SK-N-DZ (cell line): ENCODE measurements at places on chromosomes 1 and 21.

- no peak for DNase-seq
These were observed 57.9 kb downstream of the FGGY start for GRCh38 chr1:59354709-59355337.

DNA sequence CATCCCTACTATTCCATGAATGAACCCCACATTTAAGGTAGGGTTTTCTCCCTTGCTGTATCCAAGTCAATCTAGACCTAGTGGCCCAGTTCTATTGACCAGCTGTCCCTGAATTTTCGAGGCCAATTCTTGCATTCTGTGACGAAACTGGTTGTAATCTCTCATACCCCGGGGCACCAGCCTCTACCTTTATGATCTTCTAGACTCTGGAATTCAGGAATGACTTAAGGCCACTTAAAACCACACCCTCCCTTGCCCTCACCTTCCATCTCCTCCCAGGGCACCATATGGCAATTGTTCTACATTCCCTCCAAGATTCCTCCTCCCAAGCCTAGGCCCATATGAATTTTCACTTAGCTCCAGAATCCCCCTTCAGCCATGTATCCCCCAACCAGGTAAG lies 48.9 kb downstream of the RHOU start:
- no peak for DNase-seq

DNA sequence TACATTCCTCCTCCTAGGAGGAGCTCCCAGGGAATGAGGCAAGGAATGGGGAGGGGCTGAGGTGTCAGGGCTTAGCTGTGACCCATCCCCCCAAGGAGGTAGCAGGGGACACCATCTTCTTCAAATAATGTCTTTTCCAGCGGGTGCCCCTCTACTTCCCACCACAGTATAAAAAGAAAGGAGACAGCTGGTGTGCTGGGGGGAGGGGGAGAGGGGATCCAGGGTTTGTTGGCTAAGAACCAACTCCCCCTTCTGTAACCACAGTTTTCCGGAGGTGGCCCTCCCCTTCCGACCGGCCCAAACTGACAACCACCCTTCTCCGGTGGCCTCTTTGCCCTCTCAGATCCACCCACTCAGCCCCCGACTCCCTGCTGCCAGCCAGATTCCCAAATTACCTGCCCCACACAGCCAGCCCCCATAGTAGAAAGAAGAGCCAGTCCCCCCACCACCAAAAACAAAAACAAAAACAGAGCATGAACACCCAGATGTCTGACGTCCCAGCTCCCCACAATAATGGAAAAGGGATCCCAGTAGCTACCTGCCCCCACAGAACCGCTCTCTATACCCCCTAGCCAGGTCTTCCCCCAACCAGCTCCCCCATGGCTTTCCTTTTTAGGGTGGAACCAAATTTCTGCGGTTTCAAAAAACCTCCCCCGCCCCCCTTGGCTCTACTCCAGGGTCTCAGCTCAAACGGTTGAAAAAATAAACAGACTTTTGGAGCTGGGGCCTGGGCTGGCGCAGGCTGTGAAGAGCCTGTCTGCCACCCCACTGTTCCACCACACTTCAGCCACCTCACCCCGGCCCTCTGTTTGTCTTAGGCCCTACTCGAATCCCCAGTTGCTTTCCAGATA lies 2.1 kb downstream of the ARHGEF2 start:
- DNase-seq: no peak

GRCh38 chr1:182807907-182808306 lies 18.3 kb downstream of the NPL start:
- DNase-seq: no peak

GRCh38 chr1:2950926-2951305 lies 70.4 kb upstream of the ACTRT2 start:
- DNase-seq: no peak

DNA sequence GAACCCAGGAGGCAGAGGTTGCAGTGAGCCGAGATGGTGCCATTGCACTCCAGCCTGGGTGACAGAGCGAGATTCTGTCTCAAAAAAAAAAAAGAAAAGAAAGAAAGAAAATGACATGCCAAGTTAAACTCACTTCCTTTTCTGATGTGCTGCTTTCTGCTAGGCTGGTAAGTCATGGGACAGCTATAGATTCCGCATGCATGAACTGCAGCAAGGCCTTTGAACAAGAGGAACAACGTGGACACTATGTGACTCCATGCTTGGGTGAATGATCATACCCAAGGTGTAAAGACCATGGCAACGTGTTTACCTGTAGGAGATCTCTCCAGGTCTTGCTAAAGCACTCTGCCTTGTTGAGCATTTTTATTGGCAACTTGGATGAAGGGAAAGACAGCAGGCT lies 10.3 kb upstream of the TTF2 start:
- DNase-seq: no peak

DNA sequence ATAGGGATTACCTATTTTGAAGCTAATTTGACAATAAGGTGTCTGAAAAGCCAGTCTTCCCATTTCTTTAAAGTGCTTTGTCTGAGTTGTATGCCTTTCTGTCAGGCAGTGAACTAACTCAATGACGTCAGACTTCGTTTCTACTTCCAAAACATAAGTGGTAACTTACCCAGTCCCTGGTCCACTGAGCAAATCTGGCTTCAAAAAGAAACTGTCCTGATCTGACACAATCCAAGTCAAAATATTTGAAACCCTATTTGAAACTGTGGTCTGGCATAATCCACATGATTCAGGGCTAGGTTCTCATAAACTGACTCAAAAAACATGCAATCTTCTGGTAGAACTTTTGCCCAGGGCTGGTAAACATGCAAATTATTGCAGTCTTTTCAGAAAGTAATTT lies 34.0 kb downstream of the DIRAS3 start:
- no peak for DNase-seq

GRCh38 chr1:27161594-27161993 lies 6.7 kb upstream of the SLC9A1 start:
- no peak for DNase-seq

- no peak for DNase-seq
These were observed 13.2 kb downstream of the SYT2 start for GRCh38 chr1:202697038-202697437.

DNA sequence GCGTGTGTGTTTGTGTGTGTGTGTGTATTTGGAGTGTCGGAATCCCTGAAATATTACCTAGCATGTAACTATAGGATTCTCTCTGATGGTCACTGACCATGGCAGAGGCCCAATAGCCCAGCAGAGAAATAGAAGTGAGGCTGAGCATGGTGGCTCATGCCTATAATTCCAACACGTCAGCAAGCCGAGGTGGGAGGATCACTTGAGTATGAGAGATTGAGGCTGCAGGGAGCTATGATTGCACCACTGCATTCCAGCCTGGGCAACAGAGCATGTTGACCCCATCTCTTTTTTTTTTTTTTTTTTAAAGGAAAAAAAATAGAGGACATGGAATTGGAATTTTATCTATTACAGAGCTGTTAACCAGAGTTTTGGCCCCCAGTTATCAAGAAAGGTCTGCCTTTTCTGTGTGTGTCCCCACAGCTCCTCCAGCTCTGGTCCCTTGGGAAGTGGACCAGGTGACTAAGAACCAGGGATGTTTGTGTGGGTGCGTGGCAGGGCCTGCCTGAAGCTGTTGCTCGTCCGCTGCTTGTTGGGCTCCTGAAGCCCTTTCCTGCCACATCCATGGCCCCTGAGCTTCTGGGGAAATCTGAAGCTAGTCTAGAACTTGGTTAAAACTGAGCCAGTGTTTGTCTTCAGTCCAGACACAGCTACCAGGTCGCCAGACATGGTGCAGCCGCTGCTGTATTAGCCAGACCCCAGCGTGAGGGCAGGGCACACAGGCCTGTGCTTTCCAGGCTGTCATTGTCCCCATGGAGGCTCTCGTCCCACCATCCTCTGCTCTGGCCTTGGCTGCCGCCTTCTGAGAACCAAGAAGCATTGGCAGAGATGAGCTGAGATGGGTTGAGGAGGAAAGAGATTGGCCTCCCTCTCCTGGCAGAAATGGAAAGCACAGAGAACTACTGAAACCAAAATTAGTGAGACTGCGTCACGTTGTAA lies 25.5 kb downstream of the CAPN9 start:
- peak; percentile 84 for DNase-seq

GRCh38 chr1:221822591-221822990 lies 80.7 kb upstream of the DUSP10 start:
- no peak for DNase-seq

GRCh38 chr1:186409091-186409490 lies 33.5 kb downstream of the ODR4 start:
- DNase-seq: no peak

DNA sequence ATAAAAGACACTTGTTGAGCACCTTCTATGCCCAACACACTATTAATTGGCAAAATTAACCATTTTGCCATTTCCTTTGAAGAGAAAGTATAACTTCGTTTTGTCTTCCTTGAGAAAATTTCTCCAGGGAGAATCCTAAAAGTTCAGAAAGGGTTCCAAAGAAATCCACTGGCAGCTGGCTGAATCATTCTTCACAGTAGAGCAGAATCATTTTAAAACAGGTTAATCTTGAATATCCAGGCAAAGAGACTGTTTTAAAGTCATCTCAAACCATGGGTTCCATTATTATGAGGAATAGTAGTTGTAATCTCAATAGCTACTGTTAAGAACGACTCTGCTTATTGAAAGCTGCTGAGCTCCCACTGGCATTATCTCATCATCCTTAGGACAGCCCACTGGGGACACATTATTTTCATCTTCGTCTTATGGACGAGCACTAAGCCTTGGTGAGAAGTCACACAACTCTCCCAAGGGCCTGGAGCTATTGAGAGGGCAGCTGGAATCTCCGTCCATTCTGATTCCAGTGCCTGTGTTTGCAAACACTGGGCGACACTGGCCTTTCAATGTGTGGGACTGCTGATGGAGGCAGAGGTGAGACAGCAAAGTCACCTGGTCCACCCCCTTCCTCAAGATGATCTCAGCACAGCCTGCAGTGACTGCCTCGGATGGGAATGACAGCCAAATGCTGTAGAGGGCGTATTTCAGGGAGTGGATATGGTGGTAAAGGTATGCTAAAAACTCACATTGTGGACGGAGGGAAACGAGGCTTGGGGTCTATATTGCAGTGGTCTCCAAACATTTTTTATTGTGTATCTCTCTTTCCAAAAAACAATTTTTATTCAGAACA lies 15.3 kb upstream of the PGBD5 start:
- no peak for DNase-seq

DNA sequence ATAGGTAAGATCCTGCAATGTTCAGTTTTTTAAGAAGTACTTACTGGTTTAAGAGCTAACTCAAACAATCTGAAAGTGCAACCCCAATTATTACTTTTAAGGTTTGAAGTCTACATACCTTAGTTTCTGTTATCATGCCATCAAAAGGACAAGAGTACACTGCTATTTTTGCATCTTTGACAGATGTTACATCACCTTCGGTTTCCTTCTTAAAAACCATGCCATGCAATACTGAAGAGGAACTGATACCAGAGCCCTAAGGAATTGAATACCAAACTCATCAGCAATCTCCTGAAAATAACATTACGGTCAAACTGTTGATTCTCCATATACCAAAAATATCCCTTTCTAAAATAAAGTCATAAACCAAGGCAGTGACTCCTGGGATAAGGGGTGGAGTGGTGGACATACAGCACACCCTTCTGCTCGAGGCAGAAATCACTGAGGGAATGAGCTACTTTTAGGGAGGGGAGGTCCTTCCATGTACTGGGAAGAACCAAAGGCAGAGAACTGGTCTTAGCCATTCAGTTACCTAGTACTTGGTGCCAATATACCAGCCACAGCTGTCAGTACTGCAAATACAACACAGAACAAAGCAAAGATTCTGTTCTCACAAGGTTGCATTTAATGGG lies 8.5 kb downstream of the CCT8 start:
- no peak for DNase-seq

GRCh38 chr1:233905416-233906051 lies 1.1 kb downstream of the SLC35F3 start:
- DNase-seq: no peak
